ENCODE measurements at places on chromosomes 11 and 22.

GRCh38 chr11:18671246-18671645, 27.3 kb upstream of the TMEM86A start:
- no peak for DNase-seq

- no peak for DNase-seq
Observed at GRCh38 chr11:6219359-6219758, 14.0 kb downstream of the C11orf42 start.

DNA sequence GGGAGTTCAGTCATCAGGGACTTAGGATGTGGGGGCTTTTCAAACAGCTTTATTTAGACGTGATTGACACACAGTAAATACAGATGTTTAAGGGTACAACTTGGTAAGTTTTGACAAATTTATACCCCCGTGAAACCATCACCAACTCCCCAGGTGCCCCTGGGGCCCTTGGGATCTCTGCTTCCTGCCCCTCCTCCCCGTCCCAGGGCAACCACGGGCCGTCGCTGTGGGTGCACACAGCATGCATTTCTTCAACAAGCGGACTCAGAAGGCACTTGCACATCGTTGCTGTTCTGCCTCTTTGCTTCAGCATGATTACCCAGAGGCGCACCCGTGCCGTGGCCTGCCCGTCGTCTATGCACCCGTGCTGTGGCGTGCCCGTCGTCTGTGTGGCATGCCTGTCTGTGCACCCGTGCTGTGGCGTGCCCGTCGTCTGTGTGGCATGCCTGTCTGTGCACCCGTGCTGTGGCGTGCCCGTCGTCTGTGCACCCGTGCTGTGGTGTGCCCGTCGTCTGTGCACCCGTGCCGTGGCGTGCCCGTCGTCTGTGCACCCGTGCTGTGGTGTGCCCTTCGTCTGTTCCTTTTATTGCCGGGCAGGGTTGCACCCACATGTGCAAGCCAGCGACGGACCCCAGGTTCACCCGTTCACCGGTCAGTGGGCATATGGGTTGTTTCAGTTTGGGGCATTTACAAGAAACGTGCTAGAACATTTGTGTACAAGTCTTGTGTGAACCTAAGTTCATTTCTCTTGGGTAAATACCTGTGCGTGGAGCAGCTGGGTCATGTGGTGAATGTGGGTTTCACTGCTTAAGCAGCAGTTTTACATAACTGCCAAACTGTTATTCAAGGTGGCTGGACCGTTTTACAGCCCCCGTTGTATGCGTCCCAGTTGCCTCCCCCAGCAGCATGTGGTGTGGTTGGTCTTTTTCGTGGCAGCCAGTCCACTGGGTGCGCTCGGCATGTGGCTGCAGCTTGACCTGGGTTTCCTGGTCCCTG, 8.3 kb downstream of the CD81 start:
- no peak for DNase-seq

DNA sequence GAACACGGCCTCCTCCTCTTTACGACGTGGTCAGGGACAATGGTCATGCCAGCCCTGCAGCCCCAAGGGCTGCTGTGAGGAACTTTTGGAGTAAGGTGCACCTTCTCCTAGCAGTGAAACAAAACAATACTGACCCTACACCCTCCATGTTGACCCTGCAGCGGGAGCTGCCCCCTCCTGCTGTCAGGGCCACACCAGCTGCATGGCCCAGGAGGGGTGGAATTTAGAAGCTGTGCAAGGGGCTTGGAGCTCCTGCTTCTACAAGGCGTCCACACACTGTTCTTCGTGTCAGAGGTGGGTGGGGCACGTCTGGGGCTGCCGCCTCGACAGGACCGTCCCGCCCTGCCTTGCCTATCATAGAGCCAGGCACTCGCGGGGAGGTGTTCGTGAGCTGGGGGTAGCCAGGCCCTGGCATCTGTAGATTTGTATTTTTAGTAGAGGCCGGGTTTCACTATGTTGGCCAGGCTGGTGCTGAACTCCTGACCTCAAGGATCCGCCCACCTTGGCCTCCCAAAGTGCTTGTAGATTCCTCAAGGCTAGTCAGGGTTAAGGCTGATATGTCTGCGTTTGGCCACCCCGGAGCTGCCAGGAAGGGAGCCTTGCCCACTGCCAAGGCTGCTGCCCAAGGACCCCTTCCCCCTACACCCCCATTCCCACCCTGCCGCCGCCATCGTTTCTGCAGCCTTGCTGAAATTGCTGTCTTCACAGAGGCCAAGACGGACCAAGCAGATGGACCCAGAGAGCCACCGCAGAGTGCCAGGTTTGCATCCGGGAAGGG, 15.9 kb downstream of the INCENP start:
- DNase-seq = no peak

GRCh38 chr22:47515384-47516125, 753.1 kb downstream of the TBC1D22A start:
- DNase-seq = no peak

DNA sequence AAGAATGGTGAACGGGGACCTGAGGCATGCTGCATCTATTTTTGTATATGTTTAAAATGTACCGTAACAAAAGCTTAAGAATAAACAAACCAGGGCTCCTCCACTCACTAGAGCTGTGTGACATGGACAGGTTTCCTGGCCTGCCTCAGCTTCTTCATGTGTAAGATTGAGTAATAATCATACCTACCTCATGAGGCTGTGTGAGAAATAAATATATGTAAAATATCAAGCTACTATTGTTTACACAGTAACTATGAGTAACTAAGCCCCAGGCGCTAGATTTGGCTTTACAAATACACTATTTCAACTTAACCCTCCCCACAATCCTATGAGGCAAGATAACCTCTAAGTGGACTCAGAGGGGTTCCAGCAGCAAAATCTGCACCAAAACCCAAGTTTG, 66.4 kb downstream of the SMCO4 start:
- no peak for DNase-seq

DNA sequence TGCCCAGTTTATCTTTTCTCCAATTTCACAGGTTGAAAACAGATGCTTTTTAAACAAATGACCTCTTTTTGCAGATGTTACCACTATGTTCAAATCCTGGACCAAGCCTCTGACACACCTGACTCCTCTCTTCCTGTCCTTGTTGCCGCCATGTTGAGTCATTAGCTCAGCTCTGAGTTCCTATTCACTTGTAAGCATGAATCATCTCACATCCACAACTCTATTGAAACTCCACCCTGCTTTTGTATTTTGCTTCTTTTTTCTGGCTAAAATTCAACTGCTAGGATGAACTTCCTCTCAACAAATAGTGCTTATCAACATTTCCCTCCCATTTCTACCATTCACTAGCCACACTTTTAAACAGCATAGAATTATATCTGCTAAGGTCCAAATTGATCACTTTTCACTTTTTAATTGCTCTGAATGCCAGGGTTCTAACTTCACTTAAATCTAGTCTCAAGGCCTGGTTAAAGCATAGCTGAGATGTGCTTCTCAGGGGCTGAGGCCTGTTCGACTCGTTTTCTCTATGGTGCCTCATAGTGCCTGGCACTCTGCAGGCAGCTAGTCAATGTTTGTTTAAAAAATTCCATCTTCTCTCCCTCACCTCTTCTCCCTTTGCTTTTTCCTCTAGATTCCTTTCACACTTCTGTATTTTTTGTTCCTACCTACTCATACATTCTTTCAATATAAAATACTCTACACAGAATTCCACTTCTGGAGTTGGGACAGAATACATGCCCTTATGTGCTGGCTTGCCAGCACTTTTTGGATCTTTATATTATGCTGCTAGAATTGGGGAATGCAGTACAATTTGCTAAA, 3.9 kb downstream of the JOSD1 start:
- no peak for DNase-seq

- DNase-seq = no peak
Observed at GRCh38 chr22:23110190-23110921, 31.4 kb downstream of the RSPH14 start.

DNA sequence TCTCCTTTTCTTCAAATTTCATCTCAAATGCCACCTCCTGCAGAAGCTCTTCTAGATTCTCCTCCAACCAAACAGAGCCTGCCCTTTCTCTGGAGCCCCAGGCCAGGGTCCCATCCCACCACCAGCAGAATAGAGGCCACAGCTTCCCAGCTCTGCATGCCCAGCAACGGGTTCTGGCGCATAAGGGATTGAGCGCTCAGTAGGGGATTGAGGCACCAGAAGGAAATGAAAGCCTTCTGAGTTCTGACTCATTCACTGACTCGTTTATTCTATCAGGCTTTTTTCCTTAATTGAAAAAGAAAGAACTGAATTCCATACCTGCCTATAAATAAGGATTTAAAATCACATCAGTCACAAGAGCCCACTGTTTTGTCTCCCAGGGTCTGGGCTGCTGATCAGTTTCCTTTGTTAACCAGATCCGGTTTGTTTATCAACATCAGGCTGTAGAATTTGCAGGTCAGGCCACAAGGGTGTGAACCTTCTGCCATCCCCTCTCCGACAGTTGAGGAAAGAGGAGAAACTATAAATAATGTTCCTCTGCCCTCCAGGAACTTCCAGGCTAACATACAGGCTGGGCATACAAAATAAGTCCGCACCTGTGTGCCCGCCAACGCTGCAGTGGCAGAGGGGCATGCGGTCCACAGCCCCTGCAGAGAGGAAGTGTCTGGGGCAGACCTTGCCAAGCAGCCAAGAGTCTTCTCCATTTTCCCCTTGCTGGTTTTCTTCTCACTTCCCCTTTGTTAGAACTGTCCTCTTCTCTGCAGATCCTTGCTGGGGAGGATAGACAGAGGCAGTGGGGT, 63.5 kb upstream of the PRDM11 start:
- DNase-seq = no peak

DNA sequence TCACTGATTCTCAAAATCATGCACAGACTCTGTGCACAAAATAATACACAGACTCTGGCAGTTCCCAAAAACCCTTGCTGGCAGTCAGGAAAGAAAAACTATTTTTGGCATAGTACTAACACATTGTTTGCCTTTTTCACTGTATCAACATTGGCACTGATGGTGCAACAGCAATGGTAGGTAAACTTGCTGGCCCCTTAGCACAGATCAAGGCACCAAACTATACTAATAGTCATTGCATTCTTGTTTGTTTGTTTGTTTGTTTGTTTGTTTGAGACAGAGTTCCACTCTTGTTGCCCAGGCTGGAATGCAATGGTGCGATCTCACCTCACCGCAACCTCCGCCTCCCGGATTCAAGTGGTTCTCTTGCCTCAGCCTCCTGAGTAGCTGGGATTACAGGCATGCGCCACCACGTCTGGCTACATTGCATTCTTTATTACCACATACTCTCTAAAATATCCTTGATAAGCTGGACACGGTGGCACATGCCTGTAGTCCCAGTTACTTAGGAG, 81.0 kb upstream of the SLC6A5 start:
- no peak for DNase-seq

DNA sequence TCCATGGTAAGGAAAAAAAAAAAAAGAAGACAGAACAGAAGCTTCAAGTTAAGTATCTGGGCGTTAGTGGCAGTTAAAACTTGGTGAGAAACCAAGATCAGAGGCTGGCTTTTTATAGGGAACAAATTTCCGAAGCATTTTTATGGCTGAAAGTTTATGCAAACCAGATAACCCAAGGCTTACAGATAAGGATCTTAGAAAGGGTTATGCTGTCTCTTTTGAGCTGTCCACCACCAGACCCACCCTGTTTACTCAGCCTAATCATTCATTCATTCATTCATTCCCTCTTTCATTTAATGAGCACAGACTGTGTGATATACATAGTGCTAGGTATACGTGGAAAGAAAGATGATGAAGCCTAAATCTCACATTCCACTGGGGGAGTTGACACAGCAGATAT, 89.5 kb downstream of the ME3 start:
- no peak for DNase-seq

DNA sequence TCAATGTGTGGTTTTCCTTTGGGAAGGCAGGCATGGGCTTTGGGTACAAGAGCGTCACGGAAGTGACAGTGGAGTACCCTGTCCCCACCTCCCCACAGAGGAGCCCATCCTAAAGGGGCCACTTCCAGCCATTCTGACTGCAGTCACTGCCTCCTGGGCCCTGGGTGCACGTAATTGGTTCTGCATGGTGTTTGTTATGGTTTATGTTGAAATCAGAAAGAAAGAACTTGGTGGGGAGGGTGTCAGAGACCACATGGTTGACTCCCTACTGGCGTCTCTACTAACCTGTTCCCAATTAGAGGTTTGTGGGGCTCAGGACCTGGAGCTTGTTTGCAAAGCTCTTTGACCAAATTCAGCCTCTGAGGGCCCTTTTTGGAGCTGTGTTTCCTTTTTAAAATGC, 40.8 kb downstream of the RIBC2 start:
- DNase-seq = no peak

GRCh38 chr11:63670433-63671321, 499 bp downstream of the ATL3 start:
- DNase-seq = peak; percentile 47

DNA sequence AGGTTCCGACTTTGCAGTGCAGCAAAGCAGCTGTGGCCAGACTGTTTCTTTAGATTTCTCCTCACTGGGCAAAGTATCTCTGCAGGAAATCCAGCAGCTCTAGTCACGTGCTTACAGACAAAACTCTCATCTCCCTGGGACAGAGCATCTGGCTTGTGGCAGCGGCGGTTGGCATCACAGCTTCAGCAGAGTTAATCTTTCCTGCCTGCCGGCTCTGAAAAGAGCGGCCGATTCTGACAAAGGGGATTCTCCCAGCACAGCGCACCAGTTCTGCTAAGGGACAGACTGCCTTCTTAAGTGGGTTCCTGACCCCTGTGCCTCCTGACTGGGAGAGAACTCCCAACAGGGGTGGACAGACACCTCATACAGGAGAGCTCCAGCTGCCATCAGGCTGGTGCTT, 1357.3 kb upstream of the TENM4 start:
- no peak for DNase-seq

DNA sequence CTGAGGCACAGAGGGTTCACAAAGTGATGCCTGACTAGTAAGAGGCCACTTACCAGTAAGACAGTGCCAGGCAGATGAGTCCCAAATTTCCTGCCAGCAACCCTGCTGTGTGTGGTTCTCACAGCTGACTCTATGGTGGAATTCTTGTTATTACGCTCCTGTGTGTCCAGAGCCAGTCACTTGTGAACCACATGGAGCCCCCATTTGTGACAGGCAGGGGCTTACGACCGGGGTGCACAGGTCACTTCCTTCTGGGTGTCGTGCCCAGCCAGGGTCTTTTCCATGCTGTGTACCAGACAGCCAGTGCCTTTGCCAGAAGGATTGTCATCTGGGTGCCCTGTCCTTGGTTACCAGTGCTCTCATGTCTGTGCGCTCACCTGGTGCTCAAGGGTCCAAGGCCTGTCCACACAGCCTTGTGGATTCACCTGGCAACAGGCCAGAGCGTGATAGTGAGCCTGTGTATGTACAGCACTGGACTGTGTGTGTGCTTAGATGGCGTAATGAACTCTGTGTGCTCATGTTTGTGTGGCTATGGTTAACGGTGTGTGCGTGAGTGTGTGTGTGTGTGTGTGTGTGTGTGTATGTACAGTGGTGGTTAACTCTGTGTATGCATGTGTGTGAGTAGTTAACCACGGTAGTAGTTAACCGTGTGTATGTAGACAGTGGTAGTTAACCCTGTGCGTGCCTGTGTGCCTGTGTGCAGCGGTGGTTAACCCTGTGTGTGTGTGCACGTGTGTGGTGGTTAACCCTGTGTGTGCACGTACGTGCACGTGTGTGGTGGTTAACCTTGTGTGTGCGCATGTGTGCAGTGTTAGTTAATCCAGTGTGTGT, 18.6 kb downstream of the GRAMD4 start:
- no peak for DNase-seq

GRCh38 chr11:18853086-18853720, 61.6 kb upstream of the PTPN5 start:
- no peak for DNase-seq

- DNase-seq = no peak
Observed at GRCh38 chr22:49993649-49994360, 18.8 kb downstream of the IL17REL start.

- DNase-seq = no peak
Observed at GRCh38 chr11:80424012-80424695, 983.3 kb upstream of the TENM4 start.

GRCh38 chr11:8100158-8100557, 19.1 kb downstream of the TUB start:
- no peak for DNase-seq

- DNase-seq = no peak
Observed at GRCh38 chr11:68099474-68100405, 21.4 kb downstream of the CHKA start.

All from GM12892 (cell line).